ENCODE measurements at places on chromosomes 13 and 19.

DNA sequence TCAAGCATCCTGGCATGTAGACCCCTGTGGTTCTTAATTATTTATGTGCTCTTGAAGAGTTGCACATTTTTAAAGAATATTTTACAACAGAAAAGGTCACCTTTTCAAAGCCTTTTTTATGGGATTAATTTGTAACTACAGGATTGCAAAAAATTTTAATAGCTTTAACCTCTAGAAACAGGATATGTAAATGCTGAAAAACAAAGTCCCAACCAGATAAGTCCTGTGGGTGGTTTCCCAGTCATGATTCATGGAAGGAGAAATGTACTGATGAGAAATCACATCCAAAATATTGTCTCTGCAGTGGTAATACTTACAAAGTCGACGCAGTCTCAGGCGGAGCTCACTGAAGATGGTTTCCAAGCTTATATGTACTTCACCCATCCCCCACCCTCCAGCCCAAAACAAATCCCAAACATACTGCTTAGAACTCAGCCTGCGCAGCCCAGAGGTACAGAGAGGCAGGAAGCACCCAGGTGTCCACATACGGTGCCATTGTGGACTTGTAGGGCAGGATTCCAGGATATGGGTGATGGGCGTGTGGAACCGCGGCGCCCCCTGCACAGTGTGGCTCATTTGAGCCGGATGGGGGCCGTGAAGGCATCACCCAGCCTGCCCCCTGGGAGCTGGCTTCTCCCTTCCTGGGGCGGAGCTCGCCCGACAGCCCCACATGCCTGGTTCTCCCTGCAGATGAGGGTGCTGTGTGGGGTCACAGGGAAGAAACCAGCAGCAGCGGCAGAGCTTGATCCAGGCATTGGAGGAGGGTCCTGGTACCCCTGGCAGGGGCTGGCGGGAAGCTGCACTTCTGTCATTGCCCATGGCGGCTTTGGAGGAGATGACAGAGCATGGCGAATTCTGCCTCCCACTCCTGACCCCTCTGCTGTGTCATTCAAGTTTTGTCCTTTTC lies 101.2 kb downstream of the ATP11A start:
- DNase-seq = no peak

- DNase-seq = no peak
Measured at GRCh38 chr13:114185182-114185971, 6.3 kb downstream of the CFAP97D2 start.

DNA sequence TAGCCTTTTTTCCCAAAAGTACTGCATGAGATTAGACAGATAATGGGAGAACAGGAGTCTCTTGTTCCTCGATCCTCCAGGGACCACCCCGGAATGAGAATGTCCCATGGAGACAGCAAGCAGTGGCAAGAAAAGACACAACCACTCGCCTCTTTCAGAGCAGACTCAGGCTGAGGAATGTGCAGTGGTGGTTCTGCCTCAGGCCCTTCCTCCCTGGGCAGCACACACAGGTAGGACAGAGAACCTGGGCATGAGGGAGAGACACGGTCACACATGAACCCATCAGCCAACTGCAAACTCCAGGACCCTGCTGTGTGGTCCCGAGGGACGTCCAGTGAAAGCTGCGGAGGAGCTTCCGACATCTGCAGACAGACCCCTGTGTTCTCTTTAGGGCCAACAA lies 31.0 kb downstream of the CRYL1 start:
- DNase-seq = no peak

GRCh38 chr13:80214521-80214991 lies 126.4 kb downstream of the SPRY2 start:
- no peak for DNase-seq

Data from activated T-cell treated with anti-CD3 and anti-CD28 coated beads for 1 hour (primary cell).